Activated T-cell treated with anti-CD3 and anti-CD28 coated beads for 48 hours (primary cell): ENCODE measurements at places on chromosomes 4 and X.

- no peak for DNase-seq
Measured at GRCh38 chr4:22474636-22475310, 41.1 kb downstream of the ADGRA3 start.

DNA sequence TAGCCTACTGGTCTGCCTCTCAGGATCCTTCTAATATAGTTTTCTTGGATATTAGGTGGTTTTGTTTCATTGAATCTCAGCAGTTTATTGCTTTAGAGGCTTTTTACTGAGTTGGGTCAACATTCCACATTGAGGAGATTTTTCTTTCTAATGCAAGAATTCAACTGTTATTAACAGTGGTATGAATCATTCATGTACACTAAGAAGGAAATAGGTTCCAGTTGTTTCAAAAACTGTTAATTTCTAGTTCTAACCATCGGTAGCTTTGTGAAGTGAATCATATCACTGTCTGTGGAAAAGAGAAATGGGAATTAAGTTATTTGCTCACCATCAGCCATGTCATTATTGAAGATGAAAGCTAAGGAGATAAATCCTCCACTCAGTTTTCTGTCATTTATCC lies 331.5 kb downstream of the RPA4 start:
- no peak for DNase-seq

GRCh38 chrX:15816438-15816809 lies 26.1 kb downstream of the ZRSR2 start:
- no peak for DNase-seq

GRCh38 chr4:188332265-188332664 lies 193.0 kb downstream of the TRIML1 start:
- DNase-seq = no peak

DNA sequence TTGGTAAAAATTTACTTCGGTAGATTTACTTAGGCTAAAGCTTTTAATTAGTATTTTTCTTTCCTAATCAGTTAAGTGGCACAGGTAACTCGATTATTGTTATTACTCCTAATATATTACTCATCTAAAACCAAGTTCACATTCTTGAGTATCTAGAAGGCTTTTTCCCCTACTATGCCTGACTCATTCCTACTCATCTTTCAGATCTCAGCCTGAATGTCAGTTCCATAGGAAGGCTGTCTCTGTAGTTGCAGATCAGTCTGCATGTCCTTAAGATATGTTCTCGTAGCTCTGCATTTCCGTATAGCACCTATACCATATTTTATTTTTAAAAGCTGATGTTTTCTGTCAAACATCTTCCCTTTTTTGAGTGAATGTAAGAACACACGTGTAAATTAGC lies 5.9 kb upstream of the FAM184B start:
- DNase-seq = no peak

- DNase-seq = no peak
Measured at GRCh38 chr4:57443787-57444186, 333.6 kb upstream of the IGFBP7 start.

- no peak for DNase-seq
Measured at GRCh38 chr4:90317785-90318184, 190.6 kb downstream of the CCSER1 start.

- DNase-seq = peak; percentile 69
Measured at GRCh38 chr4:1010395-1011021, 918 bp upstream of the FGFRL1 start.

DNA sequence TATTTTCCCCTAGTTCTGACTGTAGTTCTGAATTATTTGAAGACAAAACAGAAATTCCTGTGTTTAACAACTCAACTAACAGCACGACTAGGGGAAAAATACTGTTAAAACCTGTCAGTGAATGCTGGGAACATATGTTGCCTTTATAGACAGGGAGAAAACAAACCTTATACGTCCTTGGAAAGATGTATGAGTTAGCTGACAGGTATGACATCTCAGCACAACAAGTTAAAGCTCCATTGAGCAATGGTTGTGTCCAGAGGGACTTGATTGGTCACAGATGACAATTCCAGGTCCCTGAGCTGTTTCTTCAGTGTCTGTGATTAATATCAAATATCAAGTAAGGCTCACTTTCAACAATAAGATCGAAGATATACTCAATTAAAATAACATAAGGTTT lies 58.2 kb upstream of the DDIT4L start:
- no peak for DNase-seq

DNA sequence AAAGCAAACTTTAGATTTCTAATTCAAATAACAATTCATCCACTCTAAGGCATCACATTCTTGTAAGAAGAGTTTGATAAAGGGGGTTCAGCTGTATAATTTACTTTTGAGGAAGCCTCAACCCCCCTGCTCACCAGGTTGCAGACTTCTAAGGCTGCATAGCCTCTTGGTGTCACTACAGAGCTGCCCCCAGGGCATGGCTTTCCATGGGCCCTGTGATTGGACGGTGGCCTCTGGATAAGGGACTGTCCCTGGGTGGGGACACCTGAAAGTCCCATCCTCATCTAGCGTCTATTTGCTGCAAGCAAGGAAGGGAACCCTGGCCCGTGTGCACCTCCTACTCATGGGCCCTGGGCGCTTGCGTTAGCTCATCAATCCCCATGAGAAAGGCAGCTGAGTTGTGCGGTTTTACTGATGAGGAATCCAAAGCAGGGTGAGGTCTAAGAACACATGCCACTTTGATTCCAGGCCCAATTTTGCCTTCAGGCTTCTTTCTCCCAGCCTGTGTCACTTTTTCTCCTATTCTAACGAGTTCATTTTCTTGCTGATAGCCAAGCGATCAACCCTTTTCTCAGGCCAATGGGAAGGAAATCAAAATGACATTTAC lies 51.8 kb downstream of the SCML1 start:
- DNase-seq = no peak

DNA sequence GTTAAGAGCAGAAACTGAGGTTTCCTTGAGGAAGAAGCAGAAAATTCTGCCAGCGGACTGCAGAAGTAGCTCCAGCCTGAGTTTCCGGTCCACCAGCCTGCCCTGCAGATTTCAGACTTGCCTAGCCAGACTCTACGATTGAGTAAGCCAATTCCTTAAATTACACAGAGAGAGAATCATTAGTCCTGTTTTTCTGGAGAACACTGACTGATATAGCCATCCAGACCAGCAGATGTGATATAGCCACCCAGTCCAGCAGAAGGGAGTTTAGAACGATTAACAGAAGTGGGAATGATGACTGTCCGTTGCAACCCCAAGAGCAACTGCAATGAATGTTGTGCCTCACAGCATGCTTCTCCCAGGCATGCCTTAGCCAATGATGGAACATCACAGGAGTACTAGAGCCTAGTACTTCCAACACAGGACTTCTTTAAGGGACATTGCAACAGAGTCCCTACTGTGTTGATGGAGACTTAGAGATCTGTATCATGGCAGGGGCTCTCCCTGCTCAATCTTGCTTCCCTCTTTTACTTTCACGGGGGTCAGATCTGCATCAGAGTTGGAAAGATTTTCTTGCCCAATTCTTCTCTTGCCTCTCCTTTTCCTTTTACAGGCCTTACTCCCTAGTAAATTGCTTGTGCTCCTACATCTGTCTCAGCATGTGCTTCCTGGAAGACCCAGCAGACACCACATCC lies 264.6 kb upstream of the CLNK start:
- DNase-seq = no peak

DNA sequence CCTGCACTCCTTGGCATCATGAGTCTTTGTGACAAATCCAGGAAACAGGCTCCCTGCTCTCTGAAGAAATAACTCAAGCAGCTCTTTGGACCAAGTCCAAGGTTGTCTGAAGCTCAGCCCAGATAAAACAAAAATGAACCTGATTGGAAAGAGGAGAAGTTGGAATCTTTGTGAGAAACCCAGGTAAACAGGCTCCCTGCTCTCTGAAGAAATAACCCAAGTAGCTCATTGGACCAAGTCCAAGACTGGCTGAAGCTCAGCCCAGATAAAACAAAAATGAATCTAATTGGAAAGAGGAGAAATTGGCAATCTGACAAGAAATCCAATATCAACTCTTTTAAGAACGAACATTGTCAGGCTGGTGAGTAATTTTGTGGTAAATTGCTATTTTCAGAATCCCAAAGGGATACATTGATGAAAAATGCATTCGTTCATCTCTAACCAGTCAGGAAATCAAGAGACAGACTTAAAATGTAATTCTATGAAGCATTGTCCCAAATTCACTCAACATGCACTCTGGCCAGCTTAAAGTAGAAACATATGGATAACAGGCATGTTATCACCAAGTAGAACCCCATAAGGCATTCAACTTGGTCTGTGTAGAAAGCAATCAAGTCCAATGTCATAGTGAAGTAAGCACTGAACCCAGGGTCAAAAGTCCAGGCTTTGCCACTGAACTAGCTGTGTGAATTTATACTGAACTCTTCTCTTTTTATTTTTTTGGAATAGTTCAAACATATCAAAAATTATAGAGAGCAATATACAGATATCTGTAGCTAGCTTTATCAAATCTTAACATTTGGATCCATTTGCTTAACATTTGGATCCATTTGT lies 16.8 kb upstream of the NFXL1 start:
- DNase-seq = no peak

- no peak for DNase-seq
Measured at GRCh38 chr4:99857307-99857706, 36.9 kb downstream of the LAMTOR3 start.
